ENCODE measurements at places on chromosomes 16 and 17.

GRCh38 chr16:4399001-4399730 lies 17.2 kb downstream of the CORO7 start:
- DNase-seq: no peak

- DNase-seq: no peak
Measured at GRCh38 chr17:17837966-17838962, 1.5 kb upstream of the SREBF1 start.

DNA sequence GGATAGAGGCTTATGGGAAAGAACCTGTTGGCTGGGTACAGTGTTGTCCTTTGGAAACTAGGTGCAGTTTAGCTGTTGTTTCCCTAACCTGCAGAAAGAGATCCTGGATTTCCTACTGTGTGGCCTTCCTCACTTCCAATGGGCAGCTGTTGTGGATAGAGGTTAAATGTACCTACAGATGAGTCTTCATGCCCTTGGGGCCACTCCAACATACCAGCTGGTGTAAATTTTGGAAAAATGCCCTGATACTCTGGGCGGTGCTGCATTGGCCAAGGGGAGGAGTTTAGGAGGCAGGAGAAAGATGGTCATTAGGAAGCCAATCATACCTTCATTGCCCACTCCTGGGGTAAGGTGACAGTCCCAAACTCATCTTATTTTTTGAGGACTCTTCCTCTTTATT lies 70.2 kb downstream of the SNX11 start:
- DNase-seq: no peak

DNA sequence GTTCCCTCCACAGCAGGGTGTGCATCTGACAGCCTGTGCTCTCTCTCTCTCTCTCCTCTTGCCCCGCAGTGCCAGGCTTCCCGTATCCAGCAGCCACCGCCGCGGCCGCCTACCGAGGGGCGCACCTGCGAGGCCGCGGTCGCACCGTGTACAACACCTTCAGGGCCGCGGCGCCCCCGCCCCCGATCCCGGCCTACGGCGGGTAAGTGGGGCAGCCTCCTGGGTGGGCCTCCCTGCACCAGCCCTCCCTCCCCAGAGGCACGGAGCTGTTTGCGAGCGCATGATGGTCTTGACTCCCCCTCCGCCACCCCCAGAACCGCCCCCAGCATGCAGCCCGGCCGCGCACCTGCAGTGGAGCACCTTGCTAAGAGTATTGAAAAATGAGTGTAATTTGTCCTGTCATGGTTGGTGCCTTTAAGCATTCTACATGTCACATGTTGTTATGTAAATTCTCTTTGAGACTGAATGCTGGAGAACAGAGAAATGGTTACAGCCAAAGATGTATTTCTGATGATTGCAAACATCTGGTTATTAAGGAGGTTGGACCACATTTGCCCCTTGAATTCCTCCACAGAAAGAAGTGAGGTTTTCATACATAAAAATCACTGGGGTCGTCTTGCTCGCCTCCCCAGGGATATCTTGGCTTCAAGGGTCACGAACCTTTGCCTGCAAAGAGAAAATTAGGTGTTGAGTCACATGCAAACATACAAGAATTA lies 321.3 kb downstream of the RBFOX1 start:
- DNase-seq: no peak

- DNase-seq: no peak
Measured at GRCh38 chr17:50326831-50327364, 19.0 kb upstream of the XYLT2 start.

Measured in T1000 (cell line).